ENCODE measurements at places on chromosomes 4 and X. TPM values are rescaled to one million over a fixed set of nuclear protein-coding genes. Genes with fewer than 3 reads are reported as not detected.

Gene EDA
- 20.7 TPM for polyA plus RNA-seq

Gene AVPR2
- polyA plus RNA-seq = 1.4 TPM

Gene TRIM61
- polyA plus RNA-seq = 3.1 TPM

Gene GLRA3
- not detected for polyA plus RNA-seq
